ENCODE measurements at places on chromosomes 5 and 9.

DNA sequence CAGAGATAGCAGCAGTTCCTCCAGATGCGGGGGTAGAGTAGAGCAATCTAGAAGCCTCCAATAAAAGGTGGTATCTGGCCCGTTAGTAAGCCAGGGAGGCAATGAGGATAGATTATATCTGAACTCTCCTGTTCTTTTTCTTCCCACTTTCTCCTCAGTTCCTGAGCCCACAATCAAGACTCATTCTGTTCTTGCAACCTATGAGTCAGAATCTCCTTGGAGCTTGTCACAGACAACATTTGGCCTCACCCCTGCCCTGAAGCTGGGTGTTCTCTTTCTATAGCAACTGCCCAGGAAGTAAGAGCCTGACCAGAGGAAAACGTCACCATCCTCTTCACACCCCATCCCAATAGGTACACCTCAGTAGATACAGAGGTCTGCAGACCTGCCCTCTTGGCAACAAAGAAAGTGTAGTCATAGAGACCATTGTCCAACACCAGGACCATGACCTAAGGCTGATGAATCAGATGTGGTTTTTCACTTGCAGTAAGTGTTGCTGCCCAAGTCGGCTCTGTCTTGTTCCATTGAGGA, 76.3 kb upstream of the PCA3 start:
- no peak for DNase-seq

GRCh38 chr5:157823655-157824054, 35.3 kb downstream of the CLINT1 start:
- DNase-seq: no peak

- DNase-seq: no peak
Observed at GRCh38 chr5:131276072-131276471, 12.2 kb downstream of the CDC42SE2 start.

- no peak for DNase-seq
Observed at GRCh38 chr5:61570767-61571166, 238.7 kb downstream of the ZSWIM6 start.

DNA sequence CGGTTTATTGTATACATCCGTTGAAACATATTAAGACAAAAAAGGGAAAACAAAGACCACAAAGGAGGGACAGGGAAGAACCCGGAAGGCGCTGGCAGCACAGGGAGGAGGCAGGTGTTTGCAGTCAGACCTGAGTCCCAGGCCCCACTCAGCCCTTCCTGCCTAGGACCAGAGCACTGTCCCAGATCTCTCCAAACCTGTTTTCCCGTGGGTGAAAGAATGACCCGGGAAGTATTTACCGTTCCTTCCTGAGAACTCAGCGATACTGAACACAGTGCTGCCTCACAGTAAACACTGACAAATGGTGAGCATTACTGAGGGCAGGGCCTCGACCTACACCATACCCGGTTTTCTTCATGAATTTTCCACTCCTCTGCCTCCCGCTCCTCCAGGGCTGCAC, 1.2 kb downstream of the ABO start:
- no peak for DNase-seq

DNA sequence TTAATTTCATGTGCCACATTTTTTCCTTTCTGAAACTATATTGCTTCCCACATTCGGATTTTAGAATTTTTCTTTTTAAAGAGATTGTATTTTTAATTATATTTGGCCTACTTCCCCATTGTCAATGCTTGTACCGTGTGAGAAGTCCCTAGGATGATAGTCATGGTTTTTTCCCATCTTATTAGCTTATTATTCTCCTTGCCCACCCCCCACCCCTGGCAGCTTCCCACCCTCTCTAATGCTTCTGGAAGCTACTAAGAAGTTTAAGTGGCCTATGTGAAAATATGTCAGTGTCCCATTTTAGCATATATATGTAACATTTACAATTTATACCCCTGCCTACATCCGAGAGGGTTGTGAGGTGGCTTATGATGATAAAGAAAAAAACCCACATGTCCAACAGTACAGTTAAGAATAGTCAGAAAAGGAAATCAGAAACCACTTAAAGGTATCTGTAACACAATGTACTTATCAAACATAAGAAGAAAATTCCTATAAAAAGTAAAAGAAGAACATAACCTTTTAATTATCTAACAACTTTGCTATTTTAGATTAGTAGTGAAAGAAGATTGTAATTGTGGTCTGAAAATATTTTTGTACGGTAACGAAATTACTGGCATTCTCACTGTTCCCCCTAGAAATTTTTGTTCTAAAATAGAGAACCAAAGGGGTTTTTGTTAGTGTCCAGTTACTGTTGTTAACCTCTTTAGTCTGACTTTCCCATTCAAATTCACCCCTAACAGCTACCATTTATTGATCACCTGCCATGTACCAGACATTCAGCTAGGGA, 62.1 kb downstream of the SLC44A1 start:
- DNase-seq: no peak

- DNase-seq: no peak
Observed at GRCh38 chr9:130990978-130991777, 17.8 kb upstream of the LAMC3 start.

DNA sequence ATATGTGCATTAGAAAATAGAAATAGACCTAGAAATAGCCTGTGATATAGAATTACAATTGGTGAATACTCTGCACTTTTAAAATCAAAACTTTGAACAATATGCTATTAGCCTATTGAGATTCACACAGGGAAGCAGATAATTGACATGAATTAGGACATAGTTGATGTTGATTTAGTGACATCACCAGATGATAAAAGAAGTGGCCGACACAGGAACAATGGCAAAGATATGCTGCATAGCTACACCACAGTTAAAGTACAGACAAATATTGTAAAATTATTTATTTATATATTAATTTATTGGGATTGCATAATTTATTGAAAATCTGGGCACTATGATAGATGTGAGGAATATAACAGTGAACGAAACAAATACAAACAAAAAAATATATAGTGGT, 261.5 kb upstream of the CCNH start:
- no peak for DNase-seq

DNA sequence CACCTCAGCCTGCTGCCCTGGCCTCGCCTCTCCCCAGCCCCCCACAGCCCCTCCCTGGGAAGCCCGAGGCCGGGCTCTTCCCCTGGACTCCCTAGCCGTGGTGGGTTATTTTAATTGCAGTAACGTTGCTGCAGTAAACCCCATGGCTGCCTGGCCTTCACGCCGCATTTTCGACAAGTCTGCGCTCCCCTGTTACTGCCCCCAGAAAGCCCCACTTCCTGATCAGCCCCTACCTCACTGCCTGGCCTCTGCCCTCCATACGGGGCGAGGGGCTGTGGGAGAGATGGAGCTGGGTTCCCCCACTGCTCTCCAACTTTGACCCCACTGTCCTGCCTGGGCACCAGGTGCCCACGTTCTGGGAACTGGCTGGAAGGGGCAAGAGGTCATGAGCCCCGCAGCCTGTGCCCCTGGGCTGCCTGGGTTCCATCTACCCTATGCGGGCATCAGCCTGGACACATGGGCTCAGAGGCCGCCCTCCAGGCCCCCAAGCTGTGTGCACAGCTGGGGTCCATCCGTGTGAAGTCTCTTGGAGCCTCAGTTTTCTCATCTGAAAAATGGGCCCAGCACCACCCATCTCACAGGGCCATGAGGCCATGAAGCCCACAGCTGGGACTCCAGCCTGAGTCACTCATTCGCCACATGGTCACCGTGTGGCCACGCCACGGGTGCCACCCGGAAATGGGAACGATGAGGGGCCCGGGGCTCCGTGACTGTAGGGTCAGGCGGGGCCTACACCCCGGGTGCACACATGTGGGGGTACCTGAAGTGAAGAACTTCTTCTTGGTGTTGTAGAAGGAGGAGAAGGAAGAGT, 11.5 kb downstream of the EGFL7 start:
- no peak for DNase-seq

DNA sequence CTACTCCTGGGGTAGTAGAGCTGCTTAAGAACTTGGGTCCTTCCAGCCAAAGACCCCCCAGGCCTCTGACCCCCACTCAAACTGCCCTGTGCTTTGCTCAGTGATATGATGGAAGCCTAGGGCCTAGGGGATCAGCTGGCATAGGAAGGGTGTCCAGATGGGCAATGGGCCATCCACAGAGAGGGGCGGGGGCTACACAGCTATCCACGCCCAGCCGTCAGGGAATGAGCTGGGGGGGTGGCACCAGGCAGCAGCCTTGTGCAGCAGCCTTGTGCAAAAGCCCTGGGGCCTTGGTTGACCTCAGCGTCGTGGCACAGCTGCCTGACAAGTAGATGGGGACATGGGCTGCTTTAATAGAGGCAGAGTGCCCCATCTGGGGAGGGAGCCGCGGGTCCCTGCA, 43.2 kb downstream of the DAB2IP start:
- DNase-seq: no peak

- no peak for DNase-seq
Observed at GRCh38 chr5:145141534-145141933, 693.6 kb downstream of the PRELID2 start.

GRCh38 chr5:150175076-150175475, 8.5 kb downstream of the CDX1 start:
- no peak for DNase-seq

DNA sequence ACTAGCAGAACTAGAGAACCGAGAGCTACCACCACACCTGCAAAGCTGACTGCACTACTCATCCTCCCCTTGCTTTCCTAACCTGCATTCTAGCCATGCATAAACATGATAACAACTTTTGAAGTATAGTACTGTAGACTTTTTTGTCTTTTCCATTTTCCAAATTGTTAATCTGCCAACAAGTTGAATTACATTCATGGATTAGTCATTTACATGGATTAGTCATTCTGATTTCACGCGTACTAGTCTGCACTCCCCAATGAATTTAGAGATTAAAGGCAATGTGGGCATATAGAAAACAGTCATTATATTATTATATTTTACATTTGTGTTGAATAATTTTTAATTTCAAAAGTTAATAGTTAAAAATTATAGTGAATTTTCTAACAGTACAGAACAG, 81.4 kb downstream of the EDIL3 start:
- DNase-seq: no peak

- DNase-seq: peak; percentile 37
Observed at GRCh38 chr5:147509710-147510651, at the start of gene DPYSL3. Gene DPYSL3, minus strand, starts transcription at chr5:147510068. Its CDS starts 210 bp downstream, at chr5:147509858.

- DNase-seq: no peak
Observed at GRCh38 chr9:94922691-94923107, 196.2 kb downstream of the AOPEP start.

DNA sequence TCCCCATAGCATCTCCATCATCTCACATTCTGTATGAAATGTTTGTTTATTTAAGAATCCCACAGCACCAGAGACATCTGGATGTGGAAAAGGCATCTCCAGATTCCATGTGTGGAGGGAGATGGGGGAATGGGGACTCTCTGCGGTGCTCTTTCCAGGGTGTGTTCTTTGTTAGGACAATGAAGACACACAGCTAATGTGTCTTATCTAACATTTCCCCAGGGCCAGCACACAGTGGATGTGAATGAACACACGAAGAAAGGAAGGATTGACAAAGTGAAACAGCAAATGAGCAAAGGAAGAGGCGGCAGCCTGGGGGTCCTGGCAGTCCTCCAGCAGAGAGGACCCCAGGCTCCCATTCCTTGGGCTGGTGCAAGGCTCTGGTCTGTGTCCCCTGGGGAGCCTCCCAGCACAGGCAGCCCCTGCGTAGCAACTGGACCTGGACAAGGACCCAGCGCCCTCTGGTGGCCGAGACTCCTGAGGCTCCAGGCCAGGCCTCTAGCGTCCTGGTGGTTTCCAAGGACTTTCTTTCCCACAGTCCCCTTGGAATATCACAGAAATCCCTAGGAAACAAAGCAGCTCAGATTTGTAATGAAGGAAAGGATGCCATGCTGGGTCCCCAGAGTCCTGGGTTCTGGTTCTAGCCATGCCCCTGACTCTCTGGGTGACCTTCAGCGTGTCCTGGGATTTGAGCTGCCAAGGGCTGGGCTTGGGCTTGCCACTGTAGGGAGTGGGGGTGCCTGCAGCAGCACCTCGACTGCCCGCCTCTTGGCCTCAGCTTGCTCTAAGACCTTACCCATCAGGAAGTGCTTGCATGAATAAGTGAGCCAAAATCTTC, 3.5 kb upstream of the PDLIM7 start:
- DNase-seq: peak; percentile 84

GRCh38 chr9:136665704-136666371, 3.1 kb downstream of the EGFL7 start:
- no peak for DNase-seq

DNA sequence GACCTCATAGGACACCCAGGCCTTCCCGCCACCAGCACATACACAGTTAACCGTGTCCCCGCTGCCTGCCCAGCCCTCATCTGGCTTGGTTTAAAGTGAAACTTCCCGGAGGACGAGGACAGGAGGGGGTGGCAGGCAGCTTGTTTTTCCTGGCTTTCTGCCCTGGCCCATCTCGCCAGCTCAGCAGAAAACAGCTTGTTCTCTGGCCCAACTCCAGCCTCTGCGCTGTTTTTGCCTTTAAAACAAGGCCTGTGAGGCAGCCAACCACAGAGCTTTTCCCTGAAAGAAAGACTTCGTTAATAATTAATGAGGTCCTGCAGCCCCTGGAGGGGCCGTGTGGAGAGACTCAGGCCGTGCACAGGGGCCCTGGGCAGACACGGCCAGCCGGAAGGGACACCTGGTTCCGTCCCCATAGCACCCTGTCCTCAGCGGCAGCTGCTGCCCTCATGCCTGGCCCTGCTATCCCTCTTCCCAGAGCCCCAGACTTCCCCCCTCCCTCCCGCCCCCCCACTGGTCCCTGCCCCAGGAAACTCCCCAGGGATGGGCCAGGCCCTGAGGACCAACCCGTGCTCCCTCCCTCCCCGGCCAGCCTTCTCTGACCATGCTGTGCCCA, 108.7 kb downstream of the RXRA start:
- peak; percentile 95 for DNase-seq

DNA sequence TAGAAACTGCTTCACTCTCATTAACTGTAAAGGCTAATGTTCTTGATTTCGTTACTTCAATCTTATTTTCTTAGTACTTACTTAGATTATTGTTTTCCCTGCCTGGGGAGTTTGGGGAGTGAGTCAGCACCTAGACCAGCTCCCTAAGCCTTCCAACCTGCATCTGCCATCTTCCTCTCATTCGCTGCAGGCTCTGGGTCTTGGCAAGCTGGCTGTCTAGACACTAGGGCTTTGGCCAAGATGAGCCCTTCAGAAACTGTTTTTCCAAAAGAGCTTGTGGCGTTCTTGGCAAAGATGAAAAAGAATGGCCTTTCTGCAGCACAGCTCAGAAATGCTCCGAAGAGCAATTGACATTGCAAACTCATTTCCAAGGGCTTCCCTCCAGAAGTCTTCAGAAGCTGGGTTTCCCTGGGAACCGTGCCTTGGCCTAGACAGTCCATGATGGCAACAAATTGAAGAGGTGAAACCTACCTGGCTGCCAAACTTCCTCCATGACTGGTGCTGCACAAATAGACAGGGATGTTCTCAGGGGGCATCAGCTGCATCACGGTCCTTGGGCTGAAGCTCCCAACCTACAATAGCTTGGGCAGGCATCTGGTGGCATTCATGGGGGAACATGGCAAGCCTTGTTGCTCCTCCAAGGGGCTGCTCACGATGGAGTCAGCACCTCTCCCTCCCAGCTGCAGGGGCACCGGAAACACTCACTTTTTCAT, 76.6 kb downstream of the NSUN2 start:
- no peak for DNase-seq

DNA sequence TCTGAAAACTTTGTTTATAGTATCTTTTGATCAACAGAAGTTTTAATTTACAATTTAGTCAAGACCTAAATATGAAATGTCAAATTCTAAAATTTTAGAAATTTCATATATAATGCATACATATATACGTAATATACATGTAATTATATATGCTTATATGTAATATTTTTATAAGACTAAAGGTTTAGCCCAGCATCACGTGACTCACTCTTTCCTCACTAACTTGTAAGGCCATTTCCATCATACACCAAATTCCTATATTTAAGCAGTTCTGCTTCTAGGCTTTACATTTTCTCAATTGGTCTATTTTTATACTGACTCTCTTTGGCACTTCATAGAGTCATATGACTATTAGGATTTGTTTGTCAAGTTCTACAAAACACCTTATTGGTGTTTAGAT, 56.4 kb downstream of the CFAP95 start:
- no peak for DNase-seq
